Stimulated activated CD8-positive, alpha-beta memory T cell treated with anti-CD3 and anti-CD28 coated beads, Interleukin-7, amount 100 ng/mL, for 48 hours (primary cell): ENCODE measurements at places on chromosomes 7 and 10.

DNA sequence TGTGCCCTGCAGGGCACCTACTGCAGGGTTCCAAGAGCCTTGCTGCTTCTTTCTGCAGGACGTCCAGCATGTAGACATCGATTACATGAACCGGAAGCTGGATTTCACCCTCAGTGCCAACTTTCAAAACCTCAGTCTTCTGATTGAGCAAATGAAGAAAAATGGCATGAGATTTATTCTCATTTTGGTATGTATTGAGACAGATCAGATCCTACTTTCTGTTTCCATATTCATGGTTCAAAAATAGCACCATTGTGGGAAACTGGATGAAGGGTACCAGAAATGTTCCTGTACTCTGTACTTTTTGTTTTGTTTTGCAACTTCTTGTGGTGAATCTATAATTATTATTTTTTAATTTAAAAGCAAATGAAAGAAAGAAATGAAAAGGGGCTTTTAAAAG, 64.1 kb downstream of the MGAM2 start:
- DNase-seq = no peak

DNA sequence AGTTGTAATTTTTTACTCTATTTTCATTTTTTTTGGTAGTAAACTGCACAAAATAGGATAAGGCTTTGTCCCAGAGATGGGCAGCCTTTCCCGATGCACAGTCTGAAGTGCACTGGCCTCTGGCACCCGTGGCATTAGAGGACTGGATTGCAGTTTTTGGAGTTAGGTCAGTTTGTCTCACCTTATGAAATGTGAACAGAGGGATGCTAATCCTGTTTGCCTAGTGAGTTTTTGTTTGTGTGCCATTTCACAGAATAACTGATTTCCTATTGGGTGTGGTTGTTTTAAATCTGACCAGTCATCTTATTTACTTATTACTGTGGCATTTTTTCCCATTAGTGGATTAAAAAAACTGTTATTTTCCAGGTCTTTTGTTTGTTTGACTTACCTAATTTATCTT, 109.5 kb upstream of the GATA3 start:
- DNase-seq = no peak

- no peak for DNase-seq
Observed at GRCh38 chr7:22726907-22727713, at the start of gene IL6. Gene IL6 (plus strand): TSS chr7:22727200. CDS start chr7:22727263, 63 bp downstream.

DNA sequence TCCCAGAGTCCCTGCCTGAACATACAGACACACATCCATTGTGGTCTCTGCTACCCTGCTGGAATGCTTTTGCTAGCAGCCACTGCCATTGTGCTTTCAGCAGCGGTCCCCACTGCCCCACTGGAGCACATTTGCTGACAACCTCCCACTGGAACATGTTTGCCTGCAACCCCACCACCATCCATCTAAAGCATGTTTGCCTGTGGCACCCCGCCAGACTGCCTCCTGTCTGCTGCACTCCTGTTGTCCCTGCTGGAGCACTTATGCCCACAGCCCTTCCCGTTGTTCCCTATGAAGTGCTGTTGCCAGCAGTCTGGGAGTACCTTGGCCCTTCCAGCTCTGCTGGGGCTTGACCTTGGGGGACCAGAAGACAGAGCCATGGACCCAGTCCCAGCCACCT, 136.3 kb downstream of the ARL5B start:
- no peak for DNase-seq

GRCh38 chr10:12980102-12980661, 21.3 kb downstream of the CCDC3 start:
- no peak for DNase-seq

DNA sequence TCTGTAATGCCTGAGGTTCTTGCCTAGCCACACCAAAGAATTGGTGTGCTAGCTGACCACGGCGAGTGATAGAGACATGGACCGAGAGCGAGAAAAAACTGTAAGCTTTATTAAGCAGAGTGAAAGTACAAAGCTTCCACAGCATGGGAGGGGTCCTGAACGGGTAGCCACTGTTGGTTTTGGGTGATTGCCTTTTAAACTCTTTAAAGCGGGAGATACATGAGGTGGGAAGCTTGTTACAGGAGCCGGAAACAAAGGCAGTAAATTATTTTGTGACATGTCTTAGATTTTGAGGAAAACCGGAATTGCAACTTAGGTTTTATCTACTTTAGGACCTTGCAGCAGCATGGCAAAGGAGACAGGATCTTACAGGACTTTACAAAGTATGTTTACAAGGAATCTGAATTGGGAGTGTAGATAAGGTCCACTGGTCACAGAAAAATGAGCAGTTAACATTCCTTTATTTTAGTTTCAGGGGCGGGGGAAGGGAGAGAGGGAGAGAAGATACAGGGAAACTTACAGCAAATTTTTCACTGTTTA, 252.7 kb upstream of the MBL2 start:
- no peak for DNase-seq

DNA sequence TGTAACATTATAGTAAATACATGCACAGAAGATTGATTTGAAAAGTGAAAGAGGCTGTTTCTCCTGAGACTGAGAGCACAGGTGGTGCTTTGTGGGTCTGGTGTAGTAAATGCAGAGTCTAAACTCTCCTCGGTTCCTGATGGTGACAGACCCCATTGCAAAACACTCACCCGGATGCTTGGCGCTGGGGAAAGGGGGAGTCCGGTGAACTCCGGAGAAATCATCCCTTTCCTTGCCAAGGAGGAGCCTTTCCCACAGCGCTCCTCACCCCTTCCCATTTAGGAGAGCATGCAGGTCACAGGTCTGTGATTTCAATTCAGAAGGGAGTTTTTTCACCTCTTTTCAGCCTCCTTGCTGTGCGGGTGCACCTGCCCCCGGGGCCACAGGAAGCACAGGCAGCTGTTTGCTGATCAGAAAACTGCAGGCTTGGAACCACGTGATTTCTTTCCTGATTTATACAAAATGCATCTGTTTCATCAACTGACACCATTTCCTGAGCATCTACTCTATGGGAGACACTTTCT, 75.6 kb upstream of the LYZL2 start:
- no peak for DNase-seq

DNA sequence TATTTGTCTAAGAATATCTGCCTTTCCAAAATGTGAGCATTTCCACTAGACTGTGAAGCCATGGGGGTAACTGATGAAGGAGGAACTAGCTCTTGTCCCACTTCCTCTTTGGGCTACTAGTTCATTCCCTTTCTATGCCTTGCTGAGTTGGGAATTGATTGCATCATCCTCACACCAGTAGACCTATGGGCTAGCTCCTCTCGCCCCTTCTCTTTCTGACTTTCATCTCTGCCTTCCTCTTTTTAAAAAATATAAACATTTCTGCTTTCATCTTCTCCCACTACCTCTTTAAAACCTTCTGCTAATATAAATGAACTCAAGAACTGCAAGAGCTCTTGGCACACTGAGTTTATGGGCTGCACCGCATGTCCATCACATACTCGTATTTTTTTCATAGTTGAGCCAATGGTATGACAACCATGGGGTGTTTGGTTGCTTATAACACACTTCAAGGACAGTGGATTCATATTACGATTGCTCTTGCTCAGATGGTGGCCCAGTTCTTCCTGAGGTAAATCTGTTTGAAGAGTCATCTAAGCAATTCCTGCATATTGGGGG, 182.0 kb downstream of the REEP3 start:
- no peak for DNase-seq

DNA sequence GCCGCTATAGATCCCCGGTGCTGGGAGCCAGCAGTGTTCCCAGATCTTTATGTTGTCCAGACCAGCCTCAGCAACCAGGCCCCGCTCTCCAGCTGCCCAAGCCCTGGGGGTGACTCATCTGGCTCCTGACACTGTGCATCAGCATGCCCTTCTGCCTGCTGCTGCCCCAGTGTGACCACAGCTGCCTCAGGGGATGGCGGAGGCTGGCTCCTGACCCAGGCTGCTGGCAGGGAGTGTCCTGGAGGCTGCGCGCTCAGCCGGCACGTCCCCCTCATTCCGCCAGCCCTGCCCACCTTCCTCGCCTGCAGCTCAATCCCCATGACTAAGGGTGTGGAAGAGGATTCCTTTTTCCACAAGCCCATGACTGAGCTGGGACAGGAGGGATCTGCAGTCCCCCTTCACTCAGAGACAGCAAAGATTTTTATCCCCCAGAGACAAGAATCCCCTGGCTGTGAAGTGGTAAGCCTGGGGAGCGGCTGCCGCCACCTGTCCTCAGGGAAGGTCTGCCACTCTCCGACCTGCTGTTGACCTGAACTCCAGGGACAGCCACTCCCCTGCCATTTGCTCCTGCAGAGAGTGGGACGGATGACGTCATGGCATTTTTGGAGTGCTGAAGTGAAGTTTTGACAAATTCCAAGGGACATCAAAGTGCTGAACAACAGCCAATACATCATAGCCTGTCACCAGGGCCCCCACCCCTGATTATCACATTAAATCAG, 182.8 kb upstream of the BMPER start:
- no peak for DNase-seq

GRCh38 chr7:46934198-46934825, 647.6 kb downstream of the TNS3 start:
- no peak for DNase-seq

DNA sequence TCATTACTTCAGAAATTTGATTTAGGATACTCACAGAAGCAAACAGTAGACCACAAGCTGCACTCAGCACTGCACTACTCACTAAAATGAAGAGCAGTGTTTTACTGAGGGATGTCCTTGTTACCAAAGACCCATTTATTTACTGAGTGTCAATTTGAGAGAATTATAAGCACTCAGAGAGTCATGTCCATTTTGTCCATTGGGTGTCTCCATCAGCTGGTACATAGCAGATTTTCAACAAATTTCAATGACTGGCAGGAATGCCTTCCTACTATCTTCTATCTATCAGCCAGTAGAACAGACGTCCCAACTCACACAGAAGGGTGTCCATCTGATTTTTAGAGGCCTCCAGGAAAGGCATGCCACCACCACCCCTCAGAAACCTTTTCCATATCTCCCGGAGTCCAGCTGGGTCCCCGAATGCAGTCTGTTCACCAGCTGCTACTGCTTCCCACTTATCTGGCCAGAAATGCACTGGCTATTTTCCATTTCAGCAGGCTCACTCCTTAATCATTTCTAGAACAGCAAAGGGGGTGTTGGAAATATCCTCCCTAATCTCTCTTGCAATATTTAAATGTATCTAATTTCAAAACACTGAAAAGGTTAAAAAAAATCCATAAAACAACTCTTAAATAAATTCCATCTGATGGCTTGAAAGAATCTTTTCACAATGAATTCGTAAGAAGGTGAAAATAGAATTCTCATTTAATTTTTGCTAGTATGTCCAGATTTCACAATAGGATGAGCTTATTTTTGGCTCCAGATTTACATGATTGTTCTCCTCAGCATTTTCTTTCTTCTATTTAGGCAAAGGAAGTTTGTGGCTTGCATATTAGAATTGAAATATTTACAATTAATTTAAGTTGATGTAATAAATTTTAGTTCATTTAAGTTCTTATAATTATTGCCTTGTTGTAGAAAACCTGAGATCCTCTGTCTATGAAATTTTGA, 1164.0 kb upstream of the CELF2 start:
- DNase-seq = no peak

DNA sequence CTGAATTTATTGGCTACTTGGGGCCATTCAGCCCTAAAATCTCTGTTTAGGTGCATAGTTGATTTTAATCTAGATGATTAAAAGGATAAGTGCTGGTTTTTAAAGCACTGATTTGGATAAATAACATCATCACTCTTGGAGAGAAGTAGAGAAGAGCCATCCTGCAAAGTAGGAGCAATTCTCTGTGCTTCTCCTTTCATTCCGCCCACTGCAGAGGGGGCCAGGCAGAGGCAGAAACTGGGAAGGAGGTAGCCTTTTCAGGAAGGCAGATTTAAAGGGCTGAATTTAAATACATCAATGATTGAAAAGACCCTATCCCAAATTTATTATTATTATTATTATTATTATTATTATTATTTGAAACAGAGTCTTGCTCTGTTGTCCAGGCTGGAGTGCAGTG, 14.1 kb downstream of the MAP3K8 start:
- DNase-seq = no peak

DNA sequence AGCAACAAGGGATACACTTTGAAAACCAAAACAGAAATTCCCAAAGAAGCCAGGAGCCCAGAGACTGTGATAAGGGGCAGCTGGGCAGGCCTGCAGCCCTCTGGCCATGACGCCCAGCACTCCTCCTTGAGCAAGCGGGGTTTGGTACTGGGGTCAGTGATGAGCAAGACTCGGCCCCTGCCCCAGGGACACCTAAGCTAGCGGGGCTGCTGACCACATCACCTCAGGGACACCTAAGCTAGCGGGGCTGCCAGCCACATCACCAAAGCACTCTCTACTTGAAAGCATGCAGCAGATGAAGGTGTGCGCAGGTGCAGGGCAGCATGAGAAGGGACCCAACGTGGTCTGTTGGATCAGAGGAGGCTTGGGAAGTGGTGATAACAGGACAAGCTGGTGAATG, 108.0 kb upstream of the PPP2R2D start:
- no peak for DNase-seq

DNA sequence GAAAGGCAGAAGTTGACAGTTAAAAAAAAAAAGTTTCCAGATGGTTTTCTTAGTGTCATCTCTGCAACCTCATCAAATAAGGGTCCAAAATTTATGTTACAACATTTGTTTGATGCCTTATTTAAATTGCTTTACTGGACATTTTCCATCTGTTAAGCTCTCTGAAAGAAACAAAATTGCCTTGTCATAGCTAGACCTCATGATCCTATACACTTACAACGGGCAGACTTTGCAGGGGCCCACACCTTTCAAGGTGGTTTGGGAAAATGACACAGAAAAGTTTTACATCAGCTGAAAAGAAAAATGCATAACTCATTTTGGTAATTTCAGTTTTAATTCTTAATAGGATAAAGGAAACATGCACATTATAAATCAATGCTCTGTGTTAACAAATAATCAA, 1.4 kb upstream of the TES start:
- DNase-seq = no peak

- DNase-seq = no peak
Observed at GRCh38 chr10:88411772-88412349, 171.3 kb downstream of the RNLS start.

DNA sequence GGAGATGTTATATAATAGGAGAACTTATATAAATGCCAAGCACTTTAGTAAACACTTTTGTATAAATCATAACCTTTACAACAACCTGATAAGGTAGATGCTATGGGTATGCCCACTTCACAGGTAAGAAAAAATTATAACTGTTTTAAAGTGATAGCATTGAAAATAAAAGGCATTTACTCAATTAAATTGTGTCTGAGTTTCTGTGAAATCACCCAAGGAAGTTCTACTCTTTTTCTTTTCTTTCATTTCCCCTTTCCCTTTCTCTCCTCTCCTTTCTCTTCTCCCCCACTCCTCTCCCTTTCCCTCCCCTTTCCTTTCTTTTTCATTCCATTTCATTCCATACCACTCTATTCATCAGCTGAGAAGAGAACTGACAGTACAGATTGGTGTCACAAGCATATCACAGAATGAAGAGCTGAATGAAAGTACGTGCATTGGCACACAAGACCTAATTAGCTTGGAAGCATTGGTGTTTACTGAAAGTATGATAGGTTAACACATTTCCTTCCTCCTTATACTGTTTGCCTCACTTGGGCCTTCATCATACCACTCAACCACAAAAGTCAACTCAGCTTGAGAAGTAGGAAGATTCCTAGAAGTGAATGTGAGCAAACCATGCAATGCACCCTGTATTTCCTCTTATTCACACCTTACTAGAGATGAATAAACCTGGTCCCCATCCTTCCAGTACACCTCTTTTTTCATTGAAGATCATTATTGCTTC, 117.9 kb upstream of the AGR3 start:
- DNase-seq = no peak
